ENCODE measurements at places on chromosomes 7 and 10.

DNA sequence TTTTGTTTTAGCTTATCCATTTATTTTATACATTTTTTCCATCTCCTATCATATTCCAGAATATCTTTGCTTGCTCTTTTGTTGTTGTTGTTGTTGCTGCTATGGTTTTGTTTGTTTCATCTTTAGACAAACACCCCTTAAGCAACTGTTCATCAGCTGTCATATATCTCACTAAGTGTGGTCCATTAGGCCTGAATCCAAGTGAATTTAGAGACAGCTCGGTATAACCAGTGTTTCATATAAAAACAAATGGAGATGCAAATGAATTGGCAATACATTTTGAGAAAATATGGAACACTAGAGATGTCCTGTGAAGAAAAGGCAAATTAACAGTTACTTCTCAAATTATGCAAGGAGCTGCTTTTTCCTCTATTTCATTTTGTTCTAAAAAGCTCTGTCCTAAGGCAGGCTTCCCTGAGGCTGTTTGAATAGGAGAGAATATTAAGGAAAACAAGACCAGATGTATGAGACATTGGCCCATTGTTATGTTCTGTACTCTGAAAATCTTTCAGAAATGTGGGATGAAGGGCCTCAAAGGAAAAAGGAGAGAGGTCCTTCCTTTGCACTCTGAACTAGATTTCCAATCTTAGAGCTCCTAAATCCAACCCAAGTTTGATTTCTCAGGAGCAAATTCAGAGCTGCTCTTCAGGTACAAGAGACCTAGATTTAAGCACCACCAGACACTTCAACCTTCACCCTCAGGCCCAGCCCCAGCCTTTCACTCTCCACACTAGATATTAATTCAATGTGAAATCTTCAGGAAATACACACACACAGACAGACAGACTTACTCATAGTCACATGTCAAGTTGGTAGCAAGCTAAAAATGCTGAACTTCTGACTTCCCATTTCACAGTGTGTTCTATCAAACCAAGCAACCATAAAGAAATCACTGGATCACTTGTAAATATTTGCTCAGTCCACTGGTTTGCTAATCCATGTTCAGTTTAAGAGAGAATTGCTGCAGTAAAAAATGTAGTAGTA is 5.4 kb downstream of the TFEC start:
- DNase-seq, result no peak

DNA sequence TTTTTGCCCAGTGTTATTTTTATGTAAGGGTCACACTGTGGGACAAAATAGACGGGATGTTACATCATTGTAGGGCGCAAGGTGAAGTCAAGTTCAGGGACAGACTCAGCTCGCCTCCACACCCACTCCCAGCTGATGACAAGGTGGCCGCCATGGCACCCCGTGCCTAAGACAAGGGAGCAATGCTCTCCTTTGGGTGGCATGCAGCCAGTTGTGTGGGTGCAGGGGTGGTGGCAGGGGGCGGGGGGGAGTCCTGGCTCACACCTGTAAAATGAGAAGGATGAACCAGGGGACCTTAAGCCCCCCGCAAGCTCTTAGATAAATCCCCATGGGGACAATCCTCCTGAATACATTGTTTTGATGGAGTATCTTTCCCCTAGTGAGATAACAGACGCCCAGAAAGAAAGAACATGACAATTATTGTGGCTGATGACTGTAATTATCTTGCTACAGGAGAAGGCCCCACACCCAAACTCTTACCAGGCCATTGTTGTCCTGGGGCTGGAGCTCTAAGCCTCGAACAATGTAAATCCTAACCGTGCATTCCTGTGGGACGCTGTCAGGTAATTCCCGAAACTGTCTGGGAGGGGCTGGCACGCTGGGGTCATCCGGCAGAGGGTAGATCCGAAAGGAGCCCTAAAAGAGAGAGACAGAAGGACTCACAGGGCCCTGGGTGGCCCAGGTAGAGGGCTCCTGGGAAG is 148.7 kb downstream of the MYOF start:
- DNase-seq, result no peak

GRCh38 chr10:109358325-109358724 is 565.0 kb downstream of the XPNPEP1 start:
- DNase-seq, result no peak

DNA sequence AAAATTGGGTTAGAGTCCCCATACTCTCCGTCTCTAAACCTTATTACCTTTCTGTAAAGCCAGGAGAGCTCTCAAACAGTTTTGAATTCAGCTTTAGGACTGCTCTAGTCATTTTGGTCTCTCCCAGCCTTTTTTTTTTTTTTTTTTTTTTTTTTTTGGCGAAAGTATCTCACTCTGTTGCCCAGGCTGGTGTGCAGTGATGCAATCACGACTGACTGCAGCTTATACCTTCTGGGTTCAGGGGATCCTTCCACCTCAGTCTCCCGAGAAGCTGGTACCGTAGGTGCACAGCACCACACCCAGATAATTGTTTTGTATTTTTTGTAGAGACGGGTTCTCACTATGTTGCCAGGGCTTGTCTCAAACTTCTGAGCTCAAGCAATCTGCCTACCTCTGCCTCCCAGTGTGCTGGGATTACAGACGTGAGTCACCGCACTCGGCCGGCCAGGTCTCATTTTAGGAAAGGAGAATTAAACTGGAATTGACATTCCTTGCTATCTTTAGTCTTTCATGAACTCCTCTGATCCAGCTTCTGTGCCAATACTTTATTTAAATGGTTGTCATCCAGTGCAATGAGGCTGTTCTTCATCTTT is 31.4 kb upstream of the RSU1 start:
- DNase-seq, result no peak

DNA sequence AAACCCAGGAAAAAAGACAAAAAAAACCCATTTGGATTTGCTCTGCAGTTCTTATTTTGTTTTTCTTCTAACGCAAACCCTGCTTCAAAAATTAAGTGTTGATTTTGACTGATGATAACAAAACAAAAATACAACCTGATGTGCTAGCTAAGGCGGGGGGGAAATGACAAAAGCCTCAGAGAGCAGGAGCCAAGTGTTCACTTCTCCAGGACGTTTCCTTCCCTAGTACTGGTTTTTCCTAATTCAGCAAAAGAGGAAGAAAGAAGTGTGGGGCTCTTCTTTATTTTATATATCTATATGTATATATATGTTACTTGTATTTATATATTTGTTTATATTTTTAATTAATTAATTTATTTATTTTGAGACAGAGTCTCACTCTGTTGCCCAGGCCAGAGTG is 28.0 kb downstream of the SNX10 start:
- no peak for DNase-seq

GRCh38 chr7:17301471-17302456 is 3.3 kb downstream of the AHR start:
- no peak for DNase-seq

GRCh38 chr10:115328331-115328730 is 235.2 kb downstream of the ATRNL1 start:
- no peak for DNase-seq

All from AG09319 (cell line).